Smooth muscle cell of the pulmonary artery (primary cell): ENCODE measurements at places on chromosomes 13 and 19. TPM values are rescaled to one million over a fixed set of nuclear protein-coding genes. Genes with fewer than 3 reads are reported as not detected.

Gene FFAR3
- total RNA-seq, result not detected in 2 replicates

Gene DIRAS1
- 2.3 TPM in 2 replicates for total RNA-seq

Gene PRKCSH
- total RNA-seq, result 443 and 455 TPM in 2 replicates

Gene RNF17
- total RNA-seq, result 0.98 TPM in 1 of 2 replicates, not detected in the other

Gene TMPRSS9
- 0.17 TPM in 1 of 2 replicates, not detected in the other for total RNA-seq
